CD4-positive, alpha-beta T cell treated with Interleukin-1 beta for 1 hour (primary cell): ENCODE measurements at places on chromosomes 6 and 20.
A peak's percentile ranks its signal among the peaks of the same experiment; 100 is the strongest.

GRCh38 chr6:28558629-28559028, 32.9 kb downstream of the GPX5 start:
- no peak for DNase-seq

- no peak for DNase-seq
These were observed 24.8 kb upstream of the SLC22A23 start for GRCh38 chr6:3481640-3482039.

- no peak for DNase-seq
These were observed 312 bp downstream of the TXNDC5 start for GRCh38 chr6:7910298-7910653.

DNA sequence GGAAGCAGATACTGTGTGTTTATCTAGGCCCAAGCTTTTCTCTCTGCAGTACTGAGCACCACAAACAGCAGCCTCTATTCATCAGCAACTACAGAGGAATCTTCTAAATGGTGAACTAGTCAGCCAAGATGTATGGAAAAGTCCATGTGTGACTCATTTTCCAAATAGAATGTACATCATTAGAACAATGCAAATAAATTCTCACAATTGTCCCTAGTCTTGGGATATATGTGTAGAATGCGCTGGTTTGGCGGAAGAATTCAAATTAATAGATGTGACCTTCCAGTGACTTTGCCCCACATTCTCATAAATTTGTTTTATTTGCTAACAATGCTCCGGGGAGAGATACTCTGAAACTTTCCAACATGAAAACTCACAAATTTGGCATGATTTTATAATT, 436.2 kb downstream of the CBLN4 start:
- DNase-seq, result no peak

- peak; percentile 46 for DNase-seq
These were observed 100.3 kb downstream of the EDN3 start for GRCh38 chr20:59400708-59401107.

DNA sequence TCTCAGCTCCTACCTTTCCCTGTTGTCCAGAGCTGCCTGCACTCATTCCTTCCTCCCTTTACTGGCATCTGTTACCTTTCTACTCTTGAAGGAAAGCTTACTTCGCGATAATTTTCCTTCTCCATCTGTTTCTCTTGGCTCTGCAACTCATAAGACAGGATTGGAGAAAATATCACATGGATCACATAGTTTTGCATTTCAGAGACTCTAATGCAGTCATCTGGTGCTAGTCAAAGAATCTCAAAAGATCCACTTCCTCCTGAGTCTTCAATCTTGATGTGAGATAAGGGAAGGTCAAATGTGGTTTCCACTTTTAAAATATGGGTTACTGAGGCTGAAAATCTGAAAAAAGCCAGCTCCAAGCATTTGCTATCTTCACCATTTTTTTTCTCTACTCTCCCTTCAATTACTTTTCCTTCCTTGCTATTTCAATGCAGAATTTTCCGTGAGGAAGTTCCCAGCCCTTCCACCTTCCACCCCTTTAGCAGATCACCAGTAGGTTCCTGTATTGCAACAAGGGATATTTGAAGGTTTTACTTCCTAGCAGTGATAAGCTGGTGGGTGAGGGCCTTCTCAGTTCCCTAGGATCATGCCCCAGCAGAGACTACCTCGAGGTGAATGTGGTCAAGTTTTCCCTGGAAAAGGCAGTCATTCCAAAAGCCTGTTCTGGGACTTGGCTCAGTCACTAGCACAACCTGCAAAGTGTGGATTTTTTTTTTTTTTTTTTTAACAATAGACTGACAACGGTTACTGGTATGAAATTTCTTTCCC, 62.8 kb upstream of the LRRC1 start:
- DNase-seq, result no peak
